ENCODE measurements at places on chromosomes 1 and 21.

DNA sequence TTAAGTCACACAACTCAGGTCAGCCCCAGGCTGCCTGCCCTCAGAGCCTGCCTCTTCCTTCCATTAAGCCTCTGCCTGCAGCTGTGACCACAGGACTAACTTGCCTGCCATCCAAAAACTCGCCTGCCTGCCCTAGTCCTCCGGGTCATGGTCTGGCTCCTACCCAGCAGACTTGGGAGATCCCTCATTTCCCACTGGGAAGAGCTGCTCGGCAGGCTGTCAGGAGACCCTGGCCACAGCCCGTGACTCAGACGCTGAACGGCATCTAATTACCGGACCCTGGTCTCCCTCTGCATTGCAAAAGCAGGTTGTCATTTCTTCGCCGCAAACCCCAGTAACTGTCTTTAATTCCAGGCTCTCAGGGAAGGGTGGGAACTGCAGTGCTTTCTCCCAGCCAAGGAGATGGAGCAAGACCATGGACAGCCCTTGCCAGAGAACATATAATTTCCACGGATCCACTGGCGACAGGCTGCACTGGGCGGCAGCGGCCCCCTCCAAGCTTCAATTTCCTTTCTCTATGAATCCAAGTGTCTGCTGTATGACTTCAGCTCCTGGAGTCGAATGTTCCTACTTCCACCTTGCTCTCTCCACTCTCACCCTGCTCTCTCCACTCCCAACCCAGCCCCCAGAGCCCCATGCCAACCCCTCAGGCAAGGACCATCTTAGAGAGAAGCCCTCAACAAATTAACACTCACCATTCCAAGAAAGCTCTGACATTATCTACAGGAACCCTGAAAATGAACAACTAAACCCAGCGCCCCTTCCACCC lies 20.4 kb downstream of the OLFML2B start:
- DNase-seq, result no peak

DNA sequence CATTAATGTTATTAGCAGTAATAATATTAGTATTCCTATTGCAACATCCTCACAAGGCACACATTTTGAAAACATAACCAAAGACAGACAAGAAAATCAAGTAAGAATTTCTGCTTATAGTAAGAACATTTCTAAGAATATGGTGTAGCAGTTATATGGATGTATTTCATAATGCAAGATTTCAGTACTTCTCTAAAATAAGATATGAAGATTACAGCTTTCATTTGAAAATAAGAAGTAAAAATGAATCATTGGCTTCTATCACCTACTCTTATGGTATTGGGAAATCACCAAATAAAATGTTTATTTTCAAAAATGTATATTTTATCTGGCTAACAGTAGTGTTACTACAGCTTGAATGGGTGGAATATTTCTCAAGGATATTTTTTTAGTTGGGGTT lies 103.8 kb upstream of the USP25 start:
- DNase-seq, result no peak

DNA sequence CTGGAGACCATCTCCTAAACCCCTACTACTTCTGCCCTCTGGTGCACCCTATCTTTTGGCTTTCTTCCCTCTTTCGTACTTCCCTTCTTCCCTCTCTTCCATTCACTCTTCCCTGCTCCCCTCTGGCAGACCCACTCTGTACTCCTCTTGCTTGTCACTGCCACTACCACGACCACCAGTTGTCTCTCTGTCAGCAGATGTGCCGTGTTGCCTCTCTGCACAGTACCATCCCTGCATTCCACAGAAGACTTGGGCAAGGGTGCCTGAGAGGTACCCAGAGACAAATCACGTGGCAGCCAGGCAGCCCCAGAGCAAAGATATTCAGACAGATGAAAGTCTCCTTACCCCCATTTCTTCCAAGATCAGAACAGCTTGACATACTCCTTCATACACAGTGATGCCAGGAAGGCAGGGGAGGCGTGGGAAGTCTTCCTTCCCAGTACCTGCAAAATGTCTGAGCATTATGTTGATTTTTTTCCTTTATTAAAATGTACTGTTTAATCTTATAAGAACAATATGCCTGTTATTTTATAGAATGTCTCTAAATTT lies 15.0 kb downstream of the CAMSAP2 start:
- no peak for DNase-seq

GRCh38 chr1:42096554-42096953 lies 56.7 kb upstream of the GUCA2B start:
- no peak for DNase-seq

- no peak for DNase-seq
Measured at GRCh38 chr1:61190153-61190552, 107.8 kb downstream of the NFIA start.

GRCh38 chr1:104874044-104874443 lies 1124.3 kb downstream of the AMY1C start:
- DNase-seq, result no peak

- DNase-seq, result no peak
Measured at GRCh38 chr1:199081739-199082138, 442.9 kb downstream of the PTPRC start.

DNA sequence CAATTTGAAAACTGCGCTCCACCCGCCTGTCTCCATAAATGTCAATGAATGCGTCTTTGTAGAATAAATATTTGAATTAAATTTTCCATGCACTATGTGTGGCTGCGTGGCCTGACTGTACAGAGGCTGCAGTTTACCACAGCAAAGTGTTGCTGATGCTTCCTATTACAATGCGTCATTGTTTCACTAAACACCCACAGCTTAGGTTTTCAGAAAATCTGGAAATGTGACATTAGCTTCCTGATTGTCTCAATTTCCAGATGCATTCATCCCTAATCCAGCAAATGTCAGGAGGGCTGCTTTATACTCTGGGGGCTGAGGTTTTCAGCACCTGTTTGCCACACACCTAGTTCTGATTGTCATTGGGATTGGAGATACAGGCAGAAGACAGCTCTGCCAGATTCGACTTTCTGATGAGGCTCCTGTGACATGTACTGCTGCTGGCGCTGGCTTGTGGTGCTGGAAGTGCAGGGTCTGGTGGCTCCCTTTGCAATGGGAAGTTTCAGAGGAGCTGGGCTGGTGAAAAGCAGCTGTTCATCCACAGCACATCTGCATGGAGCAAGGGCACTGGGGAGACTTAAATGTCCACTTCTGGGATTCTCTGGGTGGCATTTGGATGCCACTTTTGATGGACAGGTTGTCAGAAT lies 40.0 kb downstream of the URB2 start:
- DNase-seq, result no peak

DNA sequence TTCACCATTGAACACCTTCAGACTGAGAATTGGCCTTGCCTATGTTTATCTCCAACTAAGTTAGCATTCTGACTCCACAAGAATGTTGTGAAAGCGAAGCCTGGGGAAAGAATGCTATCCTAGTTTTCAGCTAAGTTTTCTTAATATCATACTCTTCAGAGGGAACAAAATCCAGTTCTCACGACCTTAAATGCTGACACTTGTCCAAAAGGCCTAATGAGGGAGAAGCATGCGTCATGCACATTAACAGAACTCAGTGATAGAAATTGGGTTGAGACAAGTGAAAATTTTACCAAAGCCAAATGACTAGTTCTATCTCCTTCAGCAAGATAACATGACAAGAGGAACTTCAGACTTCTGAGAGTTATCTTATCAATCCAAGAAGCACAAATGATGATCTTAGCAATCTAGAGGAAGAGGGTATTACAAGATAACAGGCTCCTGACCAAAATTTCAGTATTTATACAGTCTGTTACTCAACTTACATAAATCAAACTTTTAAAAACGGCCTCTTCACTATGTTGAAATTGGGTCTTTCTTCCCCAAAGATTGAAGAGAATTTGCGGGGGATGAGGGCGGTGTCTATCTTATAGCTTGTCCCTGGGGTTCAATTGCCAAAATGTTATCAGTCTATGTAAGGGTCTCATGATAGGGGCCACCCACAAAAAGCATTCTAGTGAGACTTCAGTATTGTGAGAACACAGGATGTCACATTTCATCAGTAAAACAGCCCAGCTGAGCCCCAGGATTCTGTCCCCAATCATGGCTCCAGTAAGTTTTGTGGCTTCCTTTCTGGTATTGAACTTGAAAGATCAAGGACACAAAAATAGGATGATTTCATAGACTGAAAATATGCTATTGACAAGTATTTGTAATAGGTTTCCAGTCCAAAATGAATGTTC lies 26.5 kb upstream of the SLC45A3 start:
- DNase-seq, result no peak

GRCh38 chr21:23986214-23986613 lies 1621.1 kb downstream of the MRPL39 start:
- DNase-seq, result no peak

GRCh38 chr1:66933887-66934700 lies 9.3 kb downstream of the MIER1 start:
- DNase-seq, result no peak

DNA sequence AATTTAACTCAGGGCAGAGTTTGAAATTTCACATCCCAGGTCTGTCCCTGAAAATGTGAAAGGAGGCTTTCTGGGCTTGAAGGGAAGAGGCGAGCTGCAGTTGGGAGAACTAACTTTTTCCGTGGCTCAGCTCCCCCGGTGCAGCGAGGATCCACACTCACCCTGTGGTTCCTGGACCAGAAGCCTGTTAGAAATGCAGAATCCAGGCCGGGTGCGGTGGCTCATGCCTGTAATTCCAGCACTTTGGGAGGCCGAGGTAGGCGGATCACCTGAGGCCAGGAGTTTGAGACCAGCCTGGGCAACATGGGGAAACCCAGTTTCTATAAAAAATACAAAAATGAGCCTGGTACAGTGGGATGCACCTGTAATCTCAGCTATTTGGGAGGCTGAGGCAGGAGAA lies 2.9 kb upstream of the DHRS3 start:
- DNase-seq, result no peak

DNA sequence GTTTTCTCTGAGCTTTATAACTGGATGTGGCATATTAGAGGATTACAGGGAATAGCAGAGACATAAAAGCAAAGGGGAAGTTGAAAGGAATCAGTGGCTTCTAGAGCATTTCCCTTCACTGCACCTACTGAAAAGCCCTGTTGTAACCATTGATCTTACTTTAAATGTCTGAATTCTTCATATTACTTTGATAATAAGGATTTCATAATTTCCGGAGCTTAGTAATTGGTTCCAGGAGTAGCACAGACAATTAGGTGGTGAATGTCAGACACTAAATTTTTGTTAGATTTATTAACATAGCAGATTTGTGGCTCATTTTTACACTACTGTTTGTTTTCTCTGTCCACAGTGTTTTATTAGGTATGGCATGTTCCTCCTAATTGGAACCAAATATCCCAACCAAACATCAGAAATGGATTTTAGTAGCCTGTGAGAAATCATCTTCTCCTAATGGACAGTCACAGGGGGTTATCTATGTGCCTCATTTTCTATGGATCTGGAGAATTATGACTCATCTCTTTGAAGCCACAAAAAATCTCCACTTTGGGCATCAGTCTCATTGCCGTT lies 100.5 kb downstream of the GIPC2 start:
- no peak for DNase-seq

DNA sequence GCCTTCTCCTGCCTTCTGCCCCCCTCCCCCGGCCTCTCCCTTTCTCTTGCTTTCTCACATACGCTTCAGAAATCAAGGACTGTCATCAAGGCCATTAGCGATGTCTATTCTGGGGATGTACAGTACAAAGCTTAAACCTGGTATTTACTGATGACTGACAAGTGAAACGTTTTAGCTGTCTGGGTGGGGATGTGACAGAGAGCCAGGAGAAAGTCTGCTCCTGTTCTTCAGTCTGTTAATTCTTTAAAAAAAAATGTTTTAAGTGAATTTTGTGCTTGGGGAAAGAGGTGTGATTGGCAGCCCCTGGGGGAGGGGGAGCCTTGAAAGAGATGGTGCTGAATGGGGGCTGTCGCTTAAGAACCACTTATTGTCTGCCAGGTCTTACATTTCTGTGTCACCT lies 283.0 kb upstream of the PLXNA2 start:
- DNase-seq, result no peak

DNA sequence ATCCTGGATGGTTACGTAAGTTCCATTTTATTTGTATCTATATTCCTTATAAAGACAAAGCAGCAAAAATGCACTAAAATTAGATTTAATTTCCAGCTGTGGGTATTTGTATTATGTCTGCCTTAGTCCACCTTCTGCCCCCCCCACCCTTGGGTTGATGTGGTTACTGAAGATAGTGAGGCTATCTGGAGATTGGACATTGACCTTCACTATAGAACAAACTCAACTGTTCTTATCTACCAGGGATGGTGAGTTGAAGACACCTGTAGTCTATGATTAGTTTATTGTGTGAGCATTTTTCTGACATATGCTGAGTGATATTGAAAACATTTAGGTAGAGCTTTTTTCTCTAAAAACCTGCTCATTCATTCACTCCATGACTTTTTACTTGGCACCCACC lies 122.2 kb downstream of the NFIA start:
- DNase-seq, result no peak

DNA sequence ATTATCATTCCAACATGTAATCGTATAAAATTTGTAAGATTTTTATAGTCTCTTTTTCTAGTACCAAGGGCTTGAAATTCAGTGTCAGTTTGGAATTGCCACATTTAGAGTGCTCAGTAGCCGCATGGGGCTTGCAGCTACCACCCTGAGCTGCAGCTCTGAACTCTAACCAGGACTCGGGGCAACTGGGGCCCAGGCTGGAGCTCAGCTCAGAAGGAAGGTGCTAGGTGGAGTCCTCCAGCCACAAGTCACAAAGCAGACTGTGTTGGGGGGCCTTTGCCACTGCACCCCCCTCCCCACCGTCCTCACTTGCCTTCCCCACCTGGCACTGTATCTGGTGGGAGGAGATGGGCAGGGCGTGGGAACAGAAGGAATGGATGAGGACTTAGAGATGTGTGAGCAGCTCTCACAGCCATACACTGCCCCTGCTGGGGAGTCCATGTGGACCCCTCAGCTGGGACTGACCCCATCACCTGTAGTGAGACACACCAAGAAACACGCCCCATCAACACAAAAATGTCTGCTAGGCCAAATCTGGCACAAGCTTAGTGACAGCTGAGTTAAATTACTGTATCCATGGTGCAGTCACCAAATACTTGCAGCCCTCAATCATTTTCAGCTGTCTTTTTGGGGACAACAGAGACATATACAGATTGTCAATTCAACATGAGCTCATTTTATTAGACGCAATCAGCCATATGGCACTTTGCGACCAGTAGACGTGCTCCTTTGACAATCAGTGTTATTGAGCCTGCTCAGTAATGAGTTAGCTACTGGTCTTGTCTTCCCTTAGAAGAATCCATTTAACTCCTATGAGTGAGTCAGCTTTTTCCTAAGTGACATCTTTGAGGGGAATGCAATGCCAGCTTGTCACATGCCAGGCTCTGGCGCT lies 241.7 kb upstream of the RAB4A start:
- DNase-seq, result no peak

DNA sequence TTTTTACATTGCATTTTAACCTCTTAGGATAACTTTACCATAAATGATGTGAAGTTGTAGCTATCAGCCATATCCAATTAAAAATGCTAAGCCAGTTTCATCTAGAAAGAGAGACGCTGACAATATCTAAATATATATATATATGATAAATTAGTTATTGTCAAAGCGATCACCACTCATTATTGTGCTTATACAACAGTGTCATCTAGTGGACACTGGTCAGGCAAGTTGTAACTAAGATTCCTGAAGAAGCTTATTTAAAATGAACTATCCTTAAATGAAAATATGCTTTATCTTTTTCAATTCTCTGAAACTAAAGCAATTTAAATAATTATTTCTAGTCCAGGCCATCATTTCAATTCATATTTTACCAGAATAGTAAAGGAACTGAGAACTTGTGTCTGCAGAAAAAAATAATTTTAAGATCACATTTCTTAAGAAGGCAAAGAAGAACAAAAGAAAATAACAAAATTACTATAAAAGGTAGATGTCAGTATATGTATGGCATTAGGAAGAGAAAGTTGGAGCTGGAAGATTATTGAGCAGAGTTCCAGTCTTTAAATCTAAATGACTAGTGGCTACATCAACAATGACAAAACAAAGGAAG lies 193.3 kb upstream of the SNX7 start:
- no peak for DNase-seq

- no peak for DNase-seq
Measured at GRCh38 chr21:25735646-25736597, 1.1 kb downstream of the GABPA start.

All from activated CD8-positive, alpha-beta memory T cell treated with anti-CD3 and anti-CD28 coated beads for 1 hour (primary cell).